SK-N-MC (cell line): ENCODE measurements at places on chromosomes 5 and 9.

DNA sequence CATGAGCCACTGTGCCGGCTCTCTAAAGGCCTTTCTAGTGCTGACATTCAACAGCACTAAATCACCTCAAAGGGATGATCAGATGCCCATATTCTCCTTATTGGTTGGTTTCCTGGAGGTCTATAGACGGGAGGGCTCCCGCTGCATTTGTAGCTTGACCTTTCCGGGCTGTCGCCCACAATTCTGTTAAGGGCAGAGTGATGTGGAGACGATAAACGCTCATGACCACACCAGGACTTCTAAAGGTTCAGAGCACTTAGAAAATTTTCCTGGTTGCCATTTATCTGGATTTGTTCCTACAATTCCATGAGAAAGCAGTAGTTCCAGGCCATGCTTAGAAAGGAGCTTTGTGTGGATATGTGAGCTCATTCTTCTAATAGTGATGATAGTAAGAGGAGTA lies 170.3 kb downstream of the SLC12A2 start:
- DNase-seq, result no peak

- DNase-seq, result no peak
Measured at GRCh38 chr5:2176581-2176980, 293.9 kb upstream of the IRX4 start.

- DNase-seq, result no peak
Measured at GRCh38 chr9:132312426-132312825, 42.4 kb downstream of the SETX start.

- no peak for DNase-seq
Measured at GRCh38 chr9:86079865-86080469, 19.4 kb downstream of the GOLM1 start.

DNA sequence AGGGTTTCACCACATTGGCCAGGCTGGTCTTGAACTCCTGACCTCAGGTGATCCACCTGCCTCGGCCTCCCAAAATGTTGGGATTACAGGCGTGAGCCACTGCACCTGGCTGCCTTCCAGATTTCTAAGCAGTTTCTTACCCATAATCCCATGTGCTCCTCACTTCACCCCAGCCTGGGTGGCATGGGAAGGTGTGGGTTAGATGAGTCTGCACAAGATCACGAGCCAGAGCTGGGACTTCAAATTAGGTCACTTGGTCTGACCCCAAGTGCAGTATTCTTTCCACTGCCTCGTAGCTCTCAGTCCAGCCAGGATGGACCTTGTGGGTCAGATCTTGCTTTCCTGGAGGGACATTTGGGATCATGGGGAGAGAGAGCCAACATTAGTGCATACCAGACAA lies 37.5 kb upstream of the STRBP start:
- DNase-seq, result no peak

DNA sequence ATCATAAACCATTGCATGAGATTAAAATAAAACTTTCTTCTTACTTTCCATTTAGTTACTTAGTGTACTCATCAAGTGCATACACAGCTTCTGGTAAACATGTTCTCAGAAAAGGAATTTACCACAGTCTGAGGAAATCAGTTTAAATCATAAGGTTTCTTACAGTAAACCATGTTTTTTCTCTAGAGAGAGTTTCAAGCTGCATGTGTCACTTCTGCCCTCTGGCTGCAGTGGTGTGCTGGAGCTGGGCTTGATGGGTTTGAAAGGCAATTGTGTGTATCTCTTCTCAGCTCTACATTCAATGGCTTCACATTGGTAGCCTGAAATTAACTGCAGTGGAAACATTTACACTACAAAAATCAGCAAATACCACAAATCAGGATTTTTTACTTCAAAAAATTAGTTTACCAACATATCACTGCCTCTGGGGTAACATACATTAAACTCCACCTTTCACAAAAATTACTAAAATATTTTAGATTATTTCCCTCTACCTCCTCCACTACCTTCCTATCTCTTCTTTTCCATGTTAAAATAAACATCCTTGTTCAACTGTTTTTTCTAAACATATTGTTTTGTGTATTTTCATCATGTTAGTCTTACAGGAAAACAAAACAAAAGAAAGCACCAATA lies 414.3 kb downstream of the ANXA1 start:
- no peak for DNase-seq

DNA sequence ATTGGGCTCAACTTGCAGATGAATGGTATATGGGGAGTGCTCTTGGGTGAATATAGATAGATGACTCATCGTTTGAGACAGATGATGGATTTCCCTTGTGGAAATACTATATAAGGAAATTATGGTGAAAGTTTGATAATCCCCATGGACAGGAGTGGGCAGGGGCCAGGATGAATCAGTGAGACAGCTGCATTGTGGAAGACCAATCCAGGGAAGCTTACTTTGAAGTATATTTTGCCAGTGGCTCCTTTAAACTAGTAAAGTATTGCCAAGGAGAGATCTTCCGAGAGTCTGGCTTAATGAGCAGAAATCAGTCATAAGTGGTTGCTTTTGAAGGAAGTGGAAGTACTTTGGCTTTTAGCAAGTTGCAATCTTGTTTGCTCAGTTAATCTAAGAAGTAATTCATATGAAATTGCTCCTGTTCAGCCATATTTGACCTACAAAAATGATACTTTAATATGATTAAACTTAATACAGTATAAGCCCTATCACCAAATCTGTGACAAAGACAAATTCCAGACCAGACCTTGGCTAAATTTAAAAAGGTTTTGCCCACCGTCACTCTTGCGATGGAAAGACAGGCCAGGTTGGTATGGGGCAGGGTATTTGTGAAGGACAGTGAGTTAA lies 9.3 kb upstream of the TNC start:
- DNase-seq, result no peak

GRCh38 chr5:109563739-109564138 lies 126.0 kb upstream of the MAN2A1 start:
- no peak for DNase-seq

DNA sequence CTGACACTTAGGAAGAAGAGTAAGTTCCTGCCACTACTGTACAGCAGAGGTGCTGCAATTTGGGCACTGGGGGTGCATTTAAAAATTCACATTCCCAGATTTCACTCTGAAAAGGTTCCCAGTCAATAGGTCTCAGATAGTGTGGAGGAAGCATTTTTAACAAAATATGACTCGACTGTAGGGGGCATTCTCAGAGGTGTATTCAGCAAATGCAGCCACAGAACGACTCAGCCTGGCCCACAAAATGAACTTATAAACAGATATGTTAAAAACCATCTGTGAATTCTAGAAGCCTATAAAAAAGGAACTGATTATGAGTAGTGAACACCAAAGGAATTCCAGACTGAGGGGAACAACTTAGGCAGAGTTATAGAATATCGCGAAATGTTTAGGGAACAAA lies 31.1 kb downstream of the MLLT3 start:
- no peak for DNase-seq

DNA sequence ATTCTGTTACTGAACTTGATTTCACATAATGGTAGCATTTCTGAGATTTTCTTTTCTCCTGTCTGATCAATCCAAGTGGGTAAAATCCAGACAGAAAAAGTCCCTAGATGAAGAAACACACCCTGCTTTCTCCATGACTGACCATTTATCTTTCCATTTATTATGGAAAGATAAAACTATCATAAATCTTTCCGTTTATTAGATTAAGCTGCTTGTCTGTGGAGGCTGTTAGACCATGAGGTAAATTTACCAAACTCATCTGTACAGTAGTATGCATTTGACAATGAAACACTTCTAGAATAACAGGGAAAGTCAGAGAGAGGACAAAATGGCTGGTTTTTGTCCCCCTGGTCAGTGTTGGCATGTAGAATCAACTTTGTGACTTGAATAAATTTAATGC lies 491.2 kb upstream of the SEMA6A start:
- no peak for DNase-seq

DNA sequence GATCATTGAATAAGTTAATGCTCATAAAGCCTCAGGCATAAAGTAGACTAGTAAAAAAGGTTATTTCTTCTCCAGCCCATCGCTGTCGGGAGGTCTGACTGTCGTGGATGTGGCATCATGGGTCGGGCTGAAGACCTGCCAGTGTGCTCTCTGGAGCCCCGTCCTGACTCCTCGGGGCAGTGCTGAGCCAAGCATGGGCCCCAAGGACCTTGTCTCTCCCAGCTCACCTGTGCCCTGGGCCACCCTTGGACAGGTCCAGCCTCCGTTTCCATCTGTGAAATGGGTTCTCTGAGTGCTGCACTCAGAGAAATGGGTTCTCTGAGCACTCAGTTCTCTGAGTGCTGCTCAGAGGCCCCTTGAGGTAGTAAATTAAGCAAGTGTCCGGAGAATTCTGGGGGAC lies 269.0 kb downstream of the GADD45G start:
- DNase-seq, result no peak

GRCh38 chr5:35741126-35741716 lies 115.5 kb upstream of the IL7R start:
- DNase-seq, result no peak

GRCh38 chr9:23539311-23539710 lies 286.7 kb downstream of the ELAVL2 start:
- DNase-seq, result no peak

GRCh38 chr5:151144275-151144674 lies 13.3 kb downstream of the ANXA6 start:
- DNase-seq, result no peak

DNA sequence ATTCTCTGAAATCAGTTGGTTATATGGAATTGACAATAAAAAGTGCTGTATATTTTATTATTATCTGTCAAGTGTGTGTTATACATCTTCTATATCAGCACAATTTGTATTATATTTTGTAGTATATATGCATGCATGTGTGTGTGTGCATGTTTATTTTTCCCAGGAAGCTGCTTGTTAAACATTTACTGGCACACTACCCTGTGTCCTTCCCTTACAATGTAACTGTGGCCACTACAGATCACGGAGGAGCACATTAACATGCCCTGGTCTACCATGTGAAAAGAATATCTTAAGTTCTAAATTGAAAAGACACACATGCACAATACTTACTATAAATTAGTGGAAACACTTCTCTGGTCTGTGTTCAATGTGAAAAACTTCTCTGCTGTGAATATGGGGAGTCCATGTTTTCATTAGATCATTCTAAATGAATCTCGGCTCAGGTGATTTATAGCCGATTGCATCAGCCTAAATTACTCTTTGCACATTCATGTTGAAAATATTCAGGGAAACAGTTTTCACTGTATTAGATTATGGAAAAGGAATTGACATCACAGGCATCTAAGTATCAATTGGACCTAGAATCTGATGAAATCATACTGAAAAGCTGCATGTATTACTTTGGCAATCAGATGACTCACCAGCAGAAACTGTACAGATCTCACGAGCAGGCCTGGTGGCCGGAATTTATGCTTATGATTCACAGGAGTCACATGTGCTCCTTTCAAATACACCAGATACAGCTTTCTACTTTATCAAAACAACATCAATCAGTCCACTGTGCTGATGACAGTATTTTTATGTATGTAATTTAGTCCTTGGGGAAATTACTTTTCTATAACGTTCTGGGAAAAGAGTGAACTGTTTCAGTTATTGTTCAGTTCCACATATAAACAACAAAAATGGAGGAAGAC lies 39.4 kb downstream of the LURAP1L start:
- peak; percentile 81 for DNase-seq

DNA sequence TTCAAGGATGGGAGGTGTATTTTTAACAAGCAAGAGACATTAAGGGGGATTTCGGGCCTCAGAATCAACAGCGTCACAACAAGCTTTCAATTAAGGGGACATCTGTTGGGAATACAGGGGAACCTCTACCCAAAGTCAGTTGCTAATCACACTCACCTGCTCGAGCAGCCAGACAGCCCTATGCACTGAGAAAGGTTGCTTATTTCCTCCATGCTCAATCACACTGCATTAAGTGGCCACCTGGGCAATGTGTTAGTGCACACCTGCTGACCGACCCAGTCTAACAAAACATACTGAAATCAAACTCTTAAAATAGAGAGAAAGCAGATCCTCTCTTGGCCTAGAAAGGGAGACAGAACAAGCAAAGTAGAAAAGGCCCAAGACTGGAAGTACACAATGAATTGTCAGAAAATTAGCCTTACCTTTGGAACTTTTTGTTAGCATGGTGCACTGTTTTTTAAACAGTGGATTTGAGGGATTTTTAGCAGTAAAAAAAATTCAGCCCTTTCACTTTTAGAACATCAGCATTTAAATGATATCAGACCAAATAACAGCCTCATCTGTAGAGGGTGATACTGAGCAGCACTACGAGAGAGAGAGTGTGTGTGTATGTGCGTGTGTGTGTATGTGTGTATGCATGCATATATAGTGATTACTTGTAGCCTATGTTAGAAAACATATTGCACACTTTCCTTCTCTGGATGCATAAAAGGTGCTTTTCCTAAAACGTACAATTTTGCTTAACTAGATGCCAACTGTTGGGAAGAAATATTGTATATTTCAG lies 1118.6 kb upstream of the DMAC1 start:
- DNase-seq, result no peak

DNA sequence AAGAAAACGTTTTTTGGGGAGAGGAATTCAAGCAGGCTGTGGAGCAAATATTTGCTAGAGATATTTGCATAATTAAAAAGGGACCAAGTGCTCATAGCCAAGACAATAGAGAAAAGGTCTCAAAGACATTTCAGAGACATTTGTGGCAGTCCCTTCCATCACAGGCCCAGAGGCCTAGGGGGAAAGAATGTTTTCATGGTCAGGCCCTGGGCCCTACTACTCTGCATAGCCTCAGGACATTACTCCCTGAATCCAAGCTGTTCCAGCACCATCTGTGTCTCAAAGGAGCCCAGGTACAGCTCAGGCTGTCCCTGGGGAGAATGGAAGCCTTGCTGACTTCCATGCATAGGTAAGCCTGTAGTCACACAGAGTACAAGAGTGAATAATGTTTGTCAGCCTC lies 113.0 kb upstream of the KIF2A start:
- no peak for DNase-seq

DNA sequence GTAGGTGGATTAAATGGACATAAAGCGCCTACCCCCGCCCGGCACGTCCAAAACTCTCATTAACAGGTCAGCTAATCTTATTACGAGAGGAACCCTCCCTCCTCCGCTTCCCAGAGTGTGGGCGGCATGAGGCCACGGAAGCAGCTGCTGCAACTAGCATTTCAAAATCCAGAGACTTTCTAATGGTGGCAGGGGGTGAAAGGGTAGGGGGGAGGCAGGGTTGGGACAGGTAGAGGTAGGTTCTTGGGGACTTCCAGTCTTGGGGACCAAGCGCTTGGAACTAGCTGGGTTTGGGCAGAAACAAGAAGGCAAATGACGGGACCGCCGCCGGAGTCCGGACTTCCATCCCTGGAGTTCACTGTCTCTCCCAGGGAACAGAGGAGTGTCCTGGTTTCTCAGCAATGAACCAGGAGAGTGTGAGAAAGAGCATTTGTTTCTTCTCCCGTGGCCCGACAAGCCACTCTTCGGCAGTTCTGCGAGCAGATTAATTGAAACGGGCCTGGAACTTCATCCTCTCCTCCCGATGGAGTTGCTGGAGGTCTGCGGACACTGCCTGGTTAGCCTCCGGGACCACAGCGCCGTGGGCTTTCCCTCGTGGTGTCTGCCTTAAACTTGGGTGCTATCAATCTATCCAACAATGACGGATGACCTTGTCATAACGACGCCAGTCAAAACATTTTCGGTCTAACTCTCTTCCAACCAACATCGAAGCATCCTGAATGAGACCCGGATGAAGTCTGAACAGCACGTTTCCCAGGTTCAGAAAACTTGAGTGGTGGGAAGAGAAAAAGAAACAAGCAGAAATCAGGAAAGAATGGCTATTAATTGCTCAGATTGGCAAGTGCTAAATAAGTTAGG lies 1.6 kb upstream of the PRDM6 start:
- DNase-seq, result no peak

- DNase-seq, result no peak
Measured at GRCh38 chr5:83767409-83767992, 46.8 kb upstream of the HAPLN1 start.

- no peak for DNase-seq
Measured at GRCh38 chr5:62306896-62307689, 1.1 kb downstream of the KIF2A start.

GRCh38 chr5:132499440-132500243 lies 9.1 kb upstream of the IRF1 start:
- no peak for DNase-seq
